ENCODE measurements at places on chromosomes 3 and 15. TPM values are rescaled to one million over a fixed set of nuclear protein-coding genes. Genes with fewer than 3 reads are reported as not detected.
A peak's percentile ranks its signal among the peaks of the same experiment; 100 is the strongest.

GRCh38 chr3:161096771-161097367 is 8.3 kb downstream of the B3GALNT1 start:
- no peak for DNase-seq

TMEM62 gene
- total RNA-seq: 21.1 TPM

CFAP92 gene
- 2.5 TPM for total RNA-seq

GRCh38 chr3:33103480-33103879 is 6.5 kb upstream of the GLB1 start:
- DNase-seq: no peak

DNA sequence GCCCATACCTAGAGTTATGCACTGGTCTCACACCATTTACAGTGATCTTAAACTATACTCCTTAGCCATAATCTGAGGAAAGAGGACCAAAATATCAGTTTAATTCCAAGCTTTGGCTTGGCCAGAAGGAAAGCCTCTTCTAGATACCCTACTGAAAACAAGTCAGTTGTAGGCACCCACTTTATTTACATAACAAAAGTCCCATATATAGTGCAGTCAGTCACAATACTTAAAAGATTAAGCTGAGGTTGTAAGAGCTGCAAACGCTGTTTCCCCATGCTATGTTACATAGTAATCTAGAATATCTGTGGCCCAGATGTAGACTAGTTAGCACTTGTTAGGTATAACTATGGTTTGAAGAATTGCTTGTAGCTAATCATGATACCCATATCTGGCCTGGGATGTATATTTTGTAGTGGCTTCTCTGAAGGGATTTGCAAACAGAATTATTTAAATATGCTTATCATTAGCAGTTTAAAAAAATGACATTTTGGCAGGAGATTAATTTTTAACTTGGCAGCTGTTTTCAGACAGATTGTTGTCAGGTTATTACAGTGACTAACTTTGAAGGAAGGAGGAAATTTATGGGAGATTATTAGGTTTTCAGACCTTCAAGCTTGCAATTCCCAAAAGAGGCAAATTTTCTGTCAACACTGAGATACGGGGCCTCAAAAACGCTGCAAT is 160.4 kb upstream of the SLC2A2 start:
- no peak for DNase-seq

DNA sequence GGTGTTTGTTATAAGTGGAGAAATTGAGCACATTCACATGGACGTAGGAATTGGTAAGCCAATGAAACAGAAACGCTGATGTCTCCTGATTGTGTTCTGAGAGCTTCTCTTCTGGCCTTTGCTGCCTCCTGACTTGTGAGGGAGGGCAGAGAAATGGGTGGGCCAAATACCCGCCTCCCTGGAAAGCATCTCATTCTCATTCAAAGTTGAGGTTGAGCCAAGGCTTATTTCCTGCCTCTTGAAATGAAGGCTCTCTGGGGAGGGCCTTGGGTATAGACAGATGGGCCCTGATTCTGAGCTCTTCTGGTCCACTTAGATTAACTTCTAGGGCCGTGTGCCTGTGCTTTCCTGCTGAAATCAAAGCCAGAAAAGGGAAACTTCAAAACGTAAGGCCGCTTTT is 57.4 kb upstream of the MYZAP start:
- DNase-seq: peak; percentile 15

SSUH2 gene
- total RNA-seq: 0.91 TPM

EPHB1 gene
- total RNA-seq: 25.0 TPM

DNA sequence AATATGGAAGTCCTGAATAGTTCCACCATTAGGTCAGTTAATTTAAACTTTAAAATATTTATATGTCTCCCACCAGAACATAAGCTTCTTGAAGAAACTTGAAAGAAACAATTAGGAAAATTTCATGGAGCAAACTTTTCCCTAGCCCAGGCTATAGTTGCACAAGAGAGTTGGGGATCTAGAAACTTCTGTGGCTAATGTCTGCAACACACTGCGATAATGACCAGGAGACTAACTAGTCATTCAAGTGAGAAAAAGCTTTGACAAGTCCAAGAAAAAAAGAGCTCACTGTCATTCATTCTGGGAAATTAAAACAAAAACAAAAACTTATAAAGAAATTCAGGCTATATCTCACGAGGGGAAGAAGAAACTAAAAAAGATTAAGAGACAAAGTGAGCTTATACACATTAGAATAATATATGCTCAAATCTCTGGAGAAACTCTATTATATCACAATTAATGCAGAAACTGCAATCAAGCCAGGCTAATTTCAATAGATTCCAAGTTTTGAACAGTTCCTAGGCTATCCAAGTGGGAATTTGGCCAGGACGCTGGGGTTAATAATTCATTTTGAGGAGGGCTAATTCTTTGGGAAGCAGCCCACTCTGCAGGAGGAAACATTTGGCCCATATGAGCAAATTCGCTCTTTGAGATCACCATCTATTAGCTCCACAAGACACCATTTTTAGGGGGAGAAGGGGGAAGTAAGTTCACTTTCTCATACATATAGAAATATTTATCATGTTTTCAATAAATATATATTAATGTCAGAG is 134.6 kb downstream of the MEIS2 start:
- DNase-seq: no peak

GOLGA8G gene
- 0.09 TPM for total RNA-seq

DNA sequence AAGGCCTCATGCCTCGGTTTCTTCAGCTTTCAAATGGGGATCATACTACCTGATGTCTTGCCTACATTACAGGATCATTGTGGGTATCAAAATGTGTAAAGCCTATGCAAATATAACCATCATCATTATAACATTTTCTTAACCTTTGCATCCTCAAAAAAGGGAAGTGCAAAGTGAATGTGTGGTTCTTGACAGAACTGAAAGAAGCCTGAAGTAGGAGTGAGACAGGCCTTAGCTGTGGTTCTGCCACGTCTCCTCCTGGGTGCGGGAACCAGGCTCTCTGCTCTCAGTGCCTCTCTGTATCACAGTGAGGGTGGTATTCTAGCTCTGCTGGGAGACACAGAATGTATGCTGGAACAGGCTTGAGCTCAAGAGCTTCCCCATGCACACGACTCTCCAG is 316.9 kb upstream of the ICE2 start:
- no peak for DNase-seq

DNA sequence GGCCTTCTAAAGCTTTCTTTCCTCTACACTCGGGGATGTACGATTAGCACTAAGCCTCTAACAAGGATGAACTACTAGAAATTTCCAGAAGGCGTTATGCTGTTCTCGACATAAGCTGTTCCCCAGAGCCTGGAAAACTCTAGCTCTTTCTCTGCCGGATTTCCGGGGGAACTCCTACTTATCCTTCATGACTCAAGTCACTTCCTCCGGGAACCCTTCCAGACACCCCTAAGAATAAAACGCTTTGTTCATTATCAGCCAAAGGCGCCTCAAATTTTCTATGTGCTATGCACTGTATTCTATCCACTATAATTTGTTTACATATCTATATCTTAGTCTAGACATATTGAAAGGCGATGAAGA is 455 bp upstream of the SNAP23 start:
- DNase-seq: peak; percentile 61

DNA sequence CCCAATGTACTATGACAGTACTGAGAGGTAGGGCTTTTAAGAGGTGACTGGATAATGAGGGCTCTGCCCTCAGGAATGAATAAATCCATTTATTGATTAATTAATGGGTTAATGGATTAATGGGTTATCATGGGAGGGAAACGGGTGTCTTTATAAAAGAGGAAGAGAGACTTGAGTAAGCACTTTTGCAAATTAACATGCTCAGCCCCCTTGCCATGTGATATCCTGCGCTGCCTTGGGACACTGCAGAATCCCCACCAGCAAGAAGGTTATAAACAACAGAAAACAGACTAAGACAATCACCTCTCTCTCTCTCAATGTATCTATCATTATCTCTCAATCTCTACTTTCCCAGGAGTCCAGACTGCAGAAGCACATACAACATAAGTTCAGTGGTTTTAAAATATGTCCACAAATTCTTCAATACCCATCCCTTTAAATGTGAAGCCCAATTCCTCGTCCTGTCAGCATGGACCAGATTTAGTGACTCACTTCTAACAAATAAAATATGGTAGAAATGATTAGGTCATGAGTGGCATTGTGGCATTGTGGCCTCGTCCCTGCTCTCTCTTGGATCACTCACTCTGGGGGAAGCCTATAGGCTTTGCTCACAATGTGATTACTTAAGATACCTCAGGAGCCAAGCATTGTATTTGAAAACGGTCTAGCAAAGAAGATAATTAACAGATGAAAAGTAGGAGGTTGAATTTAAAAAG is 40.0 kb upstream of the IL12A start:
- DNase-seq: no peak

- no peak for DNase-seq
Measured at GRCh38 chr15:91061230-91061629, 38.8 kb upstream of the SV2B start.

TJP1 gene
- total RNA-seq: 82.0 TPM

GRCh38 chr15:91857224-91857585 is 3.7 kb downstream of the SLCO3A1 start:
- DNase-seq: no peak

GRCh38 chr3:12158387-12159226 is at the start of gene TIMP4:
Gene TIMP4 (minus strand): TSS chr3:12158912. CDS start chr3:12158840, 72 bp downstream.
- peak; percentile 16 for DNase-seq

DNA sequence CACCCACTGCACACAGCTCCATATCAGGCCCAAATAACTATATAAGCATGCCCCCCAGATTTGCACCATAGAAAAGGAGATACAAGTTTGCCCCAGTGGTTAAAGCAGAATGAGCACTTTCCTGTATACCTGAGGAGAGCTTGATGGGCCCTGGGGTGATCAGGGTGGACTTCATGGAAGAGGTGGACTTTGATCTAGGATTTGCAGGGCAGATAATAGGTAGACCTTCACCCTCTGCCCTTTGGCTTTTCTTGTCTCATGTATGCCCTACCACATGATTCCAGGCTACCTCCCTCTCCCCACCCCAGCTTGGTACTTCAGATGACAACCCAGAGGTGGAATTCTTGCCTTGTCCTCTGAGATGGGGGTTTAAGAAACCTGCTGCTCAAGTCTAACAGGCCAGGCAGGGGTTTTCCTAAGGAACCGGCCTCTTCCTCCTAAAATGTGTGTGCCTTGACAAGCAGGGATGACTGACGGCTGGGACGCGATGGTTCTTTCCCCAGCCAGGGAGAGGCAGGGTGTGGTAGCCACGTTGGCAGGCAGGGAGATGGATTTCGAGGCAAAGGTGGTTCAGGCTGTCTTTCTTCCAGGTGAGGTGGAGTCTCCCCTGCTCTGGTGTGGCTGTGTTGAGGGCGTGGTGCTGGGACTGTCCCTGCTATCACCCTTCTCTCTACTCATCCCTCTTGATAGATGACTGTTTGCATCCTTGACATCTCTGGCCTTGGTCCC is 6.6 kb upstream of the RHCG start:
- no peak for DNase-seq

NPAP1 gene
- 1.9 TPM for total RNA-seq

- no peak for DNase-seq
Measured at GRCh38 chr3:100580147-100580546, 29.3 kb upstream of the ADGRG7 start.

SLC28A1 gene
- total RNA-seq: not detected

DNA sequence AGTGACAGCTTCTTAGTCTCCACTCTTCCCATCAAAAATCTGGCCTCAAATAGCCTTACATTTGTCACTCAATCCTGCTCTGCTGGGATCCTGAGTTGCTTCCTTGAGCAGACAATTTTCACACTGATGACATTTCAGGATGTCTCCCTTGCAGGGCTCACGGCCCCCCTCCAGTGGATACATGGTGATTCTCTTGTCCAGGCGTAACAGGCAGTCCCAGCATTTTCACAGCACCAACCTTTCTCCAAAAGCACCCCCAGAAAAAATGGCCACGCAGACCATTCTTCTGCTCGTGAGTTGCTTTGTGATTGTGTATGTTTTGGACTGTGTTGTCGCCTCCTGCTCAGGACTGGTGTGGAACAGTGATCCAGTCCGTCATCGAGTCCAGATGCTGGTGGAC is 47.4 kb upstream of the WNT7A start:
- DNase-seq: no peak

- DNase-seq: no peak
Measured at GRCh38 chr3:187641320-187642016, 28.7 kb downstream of the SST start.

- no peak for DNase-seq
Measured at GRCh38 chr3:184618811-184619210, 57.2 kb downstream of the EPHB3 start.

- no peak for DNase-seq
Measured at GRCh38 chr3:113867506-113867905, 28.9 kb downstream of the GRAMD1C start.

- no peak for DNase-seq
Measured at GRCh38 chr15:81777546-81777945, 268.3 kb downstream of the MEX3B start.

DNA sequence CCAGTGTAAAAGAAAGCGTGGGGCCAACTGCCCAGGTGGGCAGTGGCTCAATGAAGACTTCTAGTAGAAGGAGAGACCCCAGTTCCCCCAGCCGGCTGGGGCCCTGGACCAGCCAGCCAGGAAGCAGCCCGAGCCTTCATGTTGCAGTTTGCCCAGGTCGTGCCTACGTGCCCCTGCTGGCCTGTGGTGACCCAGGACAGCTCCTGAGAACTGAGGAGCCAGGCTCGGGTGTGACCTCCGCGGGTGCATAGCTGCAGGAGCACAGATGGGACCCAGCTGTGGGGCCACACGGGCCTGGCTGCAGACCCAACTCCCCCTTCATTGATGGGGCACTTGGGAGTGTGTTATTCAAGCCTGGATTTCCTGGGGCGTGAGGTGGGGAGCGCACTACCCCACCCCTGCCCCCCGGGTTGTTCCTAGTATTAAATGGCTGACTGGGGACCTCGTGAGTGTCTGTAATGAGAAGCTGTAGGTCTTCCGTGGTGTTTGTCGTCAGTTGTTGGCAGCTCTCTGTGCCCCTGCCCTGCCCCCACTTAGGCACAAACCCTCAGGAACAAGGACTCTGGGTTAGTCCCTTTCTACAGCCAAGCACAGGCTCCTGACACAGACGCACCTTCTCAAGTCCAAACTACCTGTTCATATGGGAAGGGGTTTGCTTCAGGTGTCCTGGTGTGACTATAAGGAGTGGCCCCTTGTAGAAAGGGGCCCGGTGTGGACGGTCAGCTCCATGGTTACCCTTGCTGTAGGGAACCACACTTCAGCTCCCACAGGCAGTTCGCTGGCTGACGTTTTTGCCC is 39.1 kb downstream of the IDH2 start:
- no peak for DNase-seq

GRCh38 chr15:77160562-77161478 is 89.9 kb upstream of the TSPAN3 start:
- DNase-seq: no peak

DNA sequence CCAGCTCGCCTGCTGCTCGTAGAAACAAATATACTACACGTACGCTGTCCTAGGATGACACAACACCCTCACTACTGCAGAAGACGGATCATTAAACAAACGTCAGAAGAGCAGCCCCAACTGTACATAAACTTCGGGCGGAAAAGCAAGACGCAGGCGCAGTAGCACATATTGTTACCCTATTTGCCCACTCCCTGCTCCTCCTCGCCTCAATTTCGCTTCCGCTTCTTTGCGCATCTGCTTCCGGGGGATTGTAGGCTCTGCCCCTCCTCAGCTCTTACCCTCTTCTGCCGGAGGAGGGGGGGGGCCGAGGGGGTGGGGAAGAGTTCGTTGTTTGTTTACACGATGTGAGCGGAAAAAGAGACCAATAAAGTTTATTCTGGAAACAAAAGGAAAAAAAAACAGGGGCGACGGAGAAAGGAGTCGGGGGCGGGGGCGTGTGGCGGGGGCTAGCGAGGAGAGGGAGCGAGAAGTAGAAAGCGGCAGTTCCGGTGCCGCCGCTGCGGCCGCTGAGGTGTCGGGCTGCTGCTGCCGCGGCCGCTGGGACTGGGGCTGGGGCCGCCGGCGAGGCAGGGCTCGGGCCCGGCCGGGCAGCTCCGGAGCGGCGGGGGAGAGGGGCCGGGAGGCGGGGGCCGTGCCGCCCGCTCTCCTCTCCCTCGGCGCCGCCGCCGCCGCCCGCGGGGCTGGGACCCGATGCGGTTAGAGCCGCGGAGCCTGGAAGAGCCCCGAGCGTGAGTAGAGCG is at the start of gene PIK3CA:
TSS of gene PIK3CA (plus strand) at position 485 of the 743 bp plus-strand sequence. CDS start 50,469 bp downstream, outside the sequence.
- DNase-seq: peak; percentile 94
